ENCODE measurements at places on chromosomes 11 and 22. TPM values are rescaled to one million over a fixed set of nuclear protein-coding genes. Genes with fewer than 3 reads are reported as not detected.
A peak's percentile ranks its signal among the peaks of the same experiment; 100 is the strongest.

- DNase-seq: no peak
Observed at GRCh38 chr11:78489184-78489583, 71.6 kb upstream of the GAB2 start.

DNA sequence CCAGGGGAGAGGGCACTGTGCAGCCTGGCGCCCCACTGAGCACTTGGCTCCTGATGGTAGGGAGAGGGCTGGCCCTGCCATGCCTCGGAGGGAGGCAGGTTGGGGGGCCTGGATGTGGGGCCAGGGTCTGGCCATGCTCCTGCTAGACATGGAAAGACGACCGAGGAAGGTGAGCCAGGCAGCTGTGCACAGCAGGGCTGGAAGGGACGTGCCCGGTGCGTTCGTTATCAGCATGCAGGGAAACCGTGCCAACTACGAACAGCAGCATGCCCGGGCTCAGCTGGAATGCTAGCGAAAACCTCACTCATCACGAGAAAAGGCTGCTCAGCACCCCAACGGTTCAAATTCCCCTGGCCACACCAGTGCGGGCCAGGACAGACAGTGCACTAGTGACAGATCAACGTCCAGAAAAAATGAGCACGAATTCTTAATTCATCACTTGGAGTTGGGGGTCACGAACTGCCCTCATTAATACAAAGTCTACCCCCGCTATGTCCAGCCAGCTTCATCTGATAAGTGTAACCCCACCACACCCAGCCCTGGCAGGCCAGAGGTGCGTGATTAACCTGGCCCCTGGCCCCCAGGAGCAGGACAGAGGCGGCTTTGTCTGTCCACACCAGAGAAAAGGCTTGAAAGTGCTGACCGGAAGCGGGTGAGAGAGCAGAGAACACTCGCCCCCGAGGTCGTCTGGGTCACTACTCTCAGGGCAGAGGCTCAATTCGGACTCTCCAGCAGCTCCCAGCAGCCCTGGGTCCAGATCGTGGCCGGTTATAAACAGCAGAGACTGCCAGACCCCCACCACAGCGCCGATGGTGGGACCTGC lies 84.2 kb downstream of the CELSR1 start:
- DNase-seq: no peak

DNA sequence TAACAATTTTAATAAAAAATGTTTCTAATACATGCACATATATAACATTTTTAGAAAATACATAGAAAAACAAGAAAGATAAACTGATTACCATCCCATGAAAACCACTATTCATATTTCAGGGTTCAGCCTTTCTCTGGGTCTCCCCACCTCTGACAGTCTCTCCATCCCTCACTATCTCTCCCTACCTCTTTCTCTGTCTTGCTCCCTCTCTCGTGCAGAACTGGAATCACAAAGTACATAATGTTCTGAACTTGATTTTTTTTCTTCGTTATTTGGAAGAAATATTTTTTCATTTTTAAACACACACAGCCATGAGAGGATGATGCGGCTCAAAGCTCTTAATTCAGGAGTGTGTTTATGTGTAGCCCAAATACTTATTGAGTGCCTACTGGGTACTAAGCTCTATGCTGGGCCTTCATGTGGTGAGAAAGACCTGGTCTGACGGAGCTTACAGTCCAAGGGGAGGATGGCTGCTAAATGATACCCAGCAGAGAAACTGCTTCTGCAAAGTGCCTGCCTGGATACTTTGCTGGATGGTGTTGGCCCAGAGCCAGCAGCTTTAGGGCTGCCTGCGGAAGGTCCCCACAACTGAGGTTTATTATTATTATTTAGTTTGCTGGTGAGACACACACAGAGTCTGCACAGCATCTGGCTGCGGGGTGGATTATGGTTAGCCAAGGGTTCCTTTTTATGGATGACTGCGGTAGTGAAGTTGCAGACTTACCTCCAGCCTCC lies 42.6 kb downstream of the SC5D start:
- no peak for DNase-seq

DNA sequence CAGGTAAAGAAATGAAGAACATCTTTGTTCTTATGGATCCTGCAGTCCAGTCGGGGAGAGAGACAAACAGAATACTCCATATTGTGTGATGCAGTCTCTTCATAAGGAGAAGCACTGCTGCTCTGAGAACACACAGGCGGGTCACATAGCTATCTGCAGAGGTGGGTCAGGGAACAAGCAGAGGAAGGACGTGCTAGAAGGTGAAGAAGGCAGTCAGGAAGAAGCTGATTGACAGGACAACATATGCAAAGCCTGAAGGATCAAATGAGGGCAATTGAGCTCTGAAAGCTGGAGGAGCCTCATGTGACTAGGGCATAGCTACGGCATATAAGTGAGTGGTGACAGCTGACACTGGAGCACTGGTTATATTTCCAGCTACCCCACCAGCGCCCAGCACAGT lies 122.5 kb downstream of the OPCML start:
- DNase-seq: no peak

DNA sequence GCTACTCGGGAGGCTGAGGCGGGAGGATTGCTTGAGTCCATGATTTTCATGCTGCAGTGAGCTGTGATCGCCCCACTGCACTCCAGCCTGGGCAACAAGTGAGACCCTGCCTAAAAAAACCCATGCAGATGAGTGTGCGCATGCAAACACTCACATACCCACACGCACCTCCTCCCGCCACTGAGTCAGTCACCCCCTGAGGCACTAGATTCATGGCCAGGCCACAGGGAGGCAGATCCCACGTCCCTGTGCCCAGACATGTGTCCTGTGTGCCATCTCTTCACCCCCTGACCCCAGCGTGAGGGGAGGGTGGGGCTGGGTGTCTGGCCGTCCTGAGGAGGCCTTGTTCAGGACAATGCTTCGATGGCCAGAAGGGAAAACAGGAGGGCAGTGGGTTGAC lies 15.5 kb downstream of the RELT start:
- DNase-seq: no peak

DNA sequence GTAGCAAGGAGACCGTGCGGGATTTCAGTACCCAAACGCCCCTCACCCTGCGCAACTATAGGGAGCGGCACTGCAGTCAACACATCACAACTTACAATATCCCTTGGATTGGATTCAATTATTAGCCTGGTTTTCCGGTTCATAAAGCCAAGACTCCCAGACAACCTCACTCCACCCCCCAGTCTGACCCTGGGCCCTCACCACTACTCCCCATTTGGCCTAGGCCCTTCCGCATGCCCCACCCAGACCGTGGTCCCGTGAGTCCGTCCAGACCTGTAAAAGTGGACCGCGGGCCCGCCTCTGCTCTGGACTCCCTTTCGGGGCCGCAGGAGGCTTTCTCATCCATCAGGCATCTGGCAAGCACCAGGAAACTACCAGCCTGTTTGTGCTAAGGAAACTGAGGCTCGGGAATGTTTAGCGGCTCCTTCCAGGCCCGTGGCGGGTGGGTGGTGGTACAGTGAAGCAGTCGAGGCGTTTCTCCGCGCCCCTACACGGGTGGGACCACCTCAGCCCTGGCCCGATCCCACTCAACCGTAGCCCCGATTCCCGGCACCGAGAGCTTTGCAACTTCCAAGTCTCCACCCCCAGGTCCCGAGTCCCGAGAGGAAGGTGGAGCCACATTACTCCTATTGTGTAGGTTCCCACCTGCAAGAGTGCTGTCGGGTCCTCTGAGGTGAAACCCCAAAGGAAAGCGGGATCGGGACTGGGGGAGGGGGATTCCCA lies 679 bp upstream of the DPP3 start:
- peak; percentile 54 for DNase-seq

GRCh38 chr11:71946144-71946571 lies 17.3 kb downstream of the RNF121 start:
- DNase-seq: no peak

DNA sequence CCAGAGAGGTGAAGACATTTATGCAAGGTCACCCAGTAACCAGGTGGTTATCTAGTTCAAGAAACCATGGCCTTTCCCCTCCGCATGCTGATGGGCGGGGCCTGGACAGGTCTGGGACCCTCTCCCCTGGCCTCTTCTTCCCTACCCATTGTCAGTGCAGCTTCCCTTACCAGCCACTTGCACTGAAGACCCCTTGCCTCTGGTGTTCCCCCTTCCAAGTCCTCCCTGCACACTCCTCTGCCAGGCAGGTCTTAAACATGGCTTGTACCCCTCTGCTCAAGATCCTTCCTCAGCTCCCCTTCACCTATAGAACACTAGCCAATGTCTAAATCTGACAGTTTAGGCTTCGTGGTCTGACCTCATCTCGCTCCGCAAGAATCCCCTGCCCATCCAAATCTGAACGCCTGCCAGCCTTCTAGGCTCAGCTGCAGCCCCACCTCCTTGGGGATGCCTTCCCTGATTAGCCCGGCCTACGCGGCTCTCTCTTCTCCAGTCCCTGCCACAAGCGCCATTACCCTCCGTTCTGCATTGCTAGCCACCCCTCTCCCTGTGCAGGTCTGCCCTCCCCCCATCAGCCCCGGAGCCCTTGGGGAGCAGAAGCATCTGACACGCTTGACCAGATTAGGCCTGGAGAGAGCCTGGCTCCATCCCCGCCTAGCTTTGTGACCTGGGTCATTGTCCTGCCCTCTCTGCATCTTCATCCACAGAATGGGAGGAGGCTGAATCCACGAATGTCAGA lies 213.8 kb downstream of the DSCAML1 start:
- no peak for DNase-seq

GRCh38 chr11:72218251-72218745 lies 1.7 kb downstream of the FOLR2 start:
- no peak for DNase-seq

DNA sequence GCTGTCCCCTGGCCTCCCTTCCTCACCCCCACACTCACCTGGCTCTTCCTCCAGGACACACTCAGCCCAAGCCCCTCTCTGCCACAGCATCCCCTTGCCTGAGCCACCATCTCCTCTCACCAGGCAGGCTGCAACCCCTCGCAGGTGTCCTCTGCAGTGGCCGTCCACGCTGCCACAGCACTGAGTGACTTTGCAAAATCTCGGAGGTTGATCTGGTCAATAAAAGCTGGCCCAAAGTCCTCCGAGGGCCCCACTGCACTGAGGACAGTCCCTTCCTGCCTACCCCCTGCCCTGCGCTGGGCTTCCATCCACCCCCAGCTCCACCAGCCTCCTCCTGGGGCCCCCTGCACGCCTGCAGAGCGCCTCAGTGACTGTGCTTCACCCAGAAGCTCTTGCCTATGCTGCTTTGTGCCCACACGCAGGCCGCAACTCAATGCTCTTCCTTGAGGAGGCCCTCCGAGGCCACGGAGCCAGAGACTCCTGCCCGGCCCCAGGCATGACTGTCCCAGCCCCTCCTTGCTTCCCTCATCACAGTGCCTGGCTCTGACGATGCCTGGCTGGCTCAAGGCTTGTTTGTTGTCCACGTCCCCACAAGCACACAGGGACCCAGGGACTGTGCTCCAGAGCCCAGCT lies 30.8 kb upstream of the SLC22A12 start:
- no peak for DNase-seq

DNA sequence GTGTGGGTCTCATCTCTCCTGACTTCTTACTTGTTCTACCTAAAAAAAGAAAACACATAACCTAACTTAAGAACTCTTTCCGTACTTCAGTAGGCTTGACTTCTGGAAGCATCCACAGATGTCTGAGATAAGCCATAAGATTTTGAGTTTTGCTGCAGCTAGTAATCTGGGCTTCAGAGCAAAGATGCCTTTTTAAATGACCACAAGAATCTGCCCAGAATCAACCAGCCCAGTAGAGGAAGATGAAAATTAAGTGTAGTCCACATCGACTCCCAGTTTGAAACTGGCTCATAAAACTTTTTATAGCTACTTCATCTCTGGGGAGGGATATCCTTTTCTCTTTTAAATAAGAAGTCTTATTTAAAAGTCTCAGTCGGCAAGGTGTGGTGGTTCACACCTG lies 10.7 kb downstream of the DENND5A start:
- DNase-seq: no peak

- DNase-seq: no peak
Observed at GRCh38 chr11:27312110-27312509, 50.9 kb downstream of the CCDC34 start.

DNA sequence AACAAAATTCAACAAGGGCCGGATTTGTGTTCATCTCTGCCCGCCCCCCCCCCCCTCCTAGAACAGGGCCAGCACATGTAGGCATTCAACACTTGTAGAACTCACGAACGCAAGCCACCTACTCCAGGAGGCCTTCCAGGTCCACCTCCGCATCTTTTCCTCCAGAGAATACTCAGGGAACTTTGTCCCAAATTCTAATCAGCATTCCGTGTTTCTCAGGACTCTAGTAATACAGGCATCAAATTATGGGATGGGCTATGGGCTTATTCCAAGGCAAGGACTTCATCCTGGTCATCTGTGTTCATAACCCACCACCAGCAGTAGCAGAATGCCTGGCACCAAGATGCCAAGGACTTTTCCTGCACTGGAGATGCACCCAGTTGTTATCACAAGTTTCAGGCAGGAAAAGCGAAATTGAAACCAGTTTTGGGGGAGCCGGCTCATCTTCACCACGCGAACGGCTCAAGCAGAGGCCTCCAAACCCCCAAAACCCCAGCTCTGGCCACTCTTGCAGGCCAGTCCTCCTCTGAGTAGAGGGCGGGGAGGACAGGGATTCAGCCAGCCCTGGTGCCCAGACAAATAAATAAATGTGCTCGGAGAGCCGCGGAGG lies 462 bp downstream of the UBE2L6 start:
- no peak for DNase-seq

SEC14L6 gene
- not detected for total RNA-seq

FOSL1 gene
- total RNA-seq: 1.2 TPM

SCUBE2 gene
- 18.7 TPM for total RNA-seq

ARHGEF17 gene
- total RNA-seq: 13.6 TPM

SCUBE1 gene
- total RNA-seq: 4.7 TPM

KCNJ1 gene
- total RNA-seq: not detected
